ENCODE measurements at places on chromosomes 2 and 18.

GRCh38 chr18:73756256-73757091 is 391.2 kb downstream of the FBXO15 start:
- no peak for DNase-seq

DNA sequence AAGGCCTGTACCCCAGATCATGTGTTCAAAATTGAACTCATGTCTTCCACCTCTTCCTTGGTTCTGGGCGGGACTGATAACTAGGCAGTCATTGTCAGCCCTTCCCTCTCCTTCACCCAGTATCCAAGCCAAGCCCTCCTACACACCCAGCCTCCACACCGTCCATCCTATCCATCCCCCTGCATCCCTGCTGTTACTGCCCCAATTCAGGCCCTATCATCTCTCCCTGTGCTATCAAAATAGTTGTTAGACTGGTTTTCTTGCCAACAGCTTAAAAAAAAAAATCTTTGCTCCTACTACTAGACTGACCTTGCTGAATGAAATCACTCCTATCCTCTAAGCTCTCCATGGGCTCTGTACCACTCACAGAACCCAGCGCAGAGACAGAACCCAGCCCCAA is 32.8 kb downstream of the TGFA start:
- no peak for DNase-seq

- no peak for DNase-seq
Observed at GRCh38 chr2:200525066-200525465, 941 bp upstream of the SGO2 start.

GRCh38 chr2:219511547-219512325 is 2.5 kb upstream of the ASIC4 start:
- no peak for DNase-seq

GRCh38 chr2:199716807-199717586 is 134.0 kb downstream of the FTCDNL1 start:
- no peak for DNase-seq

- no peak for DNase-seq
Observed at GRCh38 chr2:159124931-159125467, 156.6 kb downstream of the TANC1 start.

- no peak for DNase-seq
Observed at GRCh38 chr2:95068256-95068655, 42.7 kb downstream of the MAL start.

- DNase-seq, result no peak
Observed at GRCh38 chr2:216206821-216207220, 97.7 kb downstream of the XRCC5 start.

DNA sequence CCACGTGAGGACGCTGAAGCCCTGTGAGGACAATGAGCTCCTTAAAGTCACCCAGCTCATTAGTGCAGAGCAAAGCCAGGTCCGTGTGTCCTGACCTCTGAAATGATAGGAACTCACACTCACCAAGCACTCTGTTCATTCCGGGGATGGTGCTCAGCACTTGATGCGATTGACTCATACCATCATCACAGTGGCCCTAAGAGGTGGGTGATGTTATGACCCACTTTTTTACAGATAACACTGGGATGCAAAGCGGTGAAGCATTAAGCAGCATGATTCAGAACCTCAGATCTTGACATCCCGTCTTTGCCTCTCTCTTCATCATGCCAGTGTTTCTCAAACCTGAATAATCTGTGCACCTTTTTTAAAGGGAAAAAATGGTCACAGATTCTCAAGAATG is 234.8 kb downstream of the ALPK2 start:
- no peak for DNase-seq

DNA sequence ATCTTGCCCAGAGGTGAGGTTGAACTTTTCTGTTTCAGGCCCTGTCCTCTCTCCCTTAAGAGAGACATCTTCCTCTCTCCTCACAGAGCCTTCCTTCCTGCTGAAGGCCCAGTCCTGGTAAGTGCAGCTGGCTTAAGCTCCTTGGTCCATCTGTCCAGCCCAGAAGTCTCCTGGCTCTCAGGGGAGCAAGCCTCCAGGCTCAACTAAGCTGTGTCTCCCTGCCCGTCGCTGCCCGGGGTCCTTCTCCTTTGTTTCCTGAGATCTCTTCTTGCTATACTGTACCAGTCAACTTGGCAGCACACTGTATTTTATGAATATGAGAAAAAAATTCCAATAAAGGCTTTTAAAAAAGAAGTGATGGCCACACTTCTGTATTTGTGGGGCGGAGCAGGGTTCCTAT is 77.4 kb downstream of the KCNF1 start:
- no peak for DNase-seq

DNA sequence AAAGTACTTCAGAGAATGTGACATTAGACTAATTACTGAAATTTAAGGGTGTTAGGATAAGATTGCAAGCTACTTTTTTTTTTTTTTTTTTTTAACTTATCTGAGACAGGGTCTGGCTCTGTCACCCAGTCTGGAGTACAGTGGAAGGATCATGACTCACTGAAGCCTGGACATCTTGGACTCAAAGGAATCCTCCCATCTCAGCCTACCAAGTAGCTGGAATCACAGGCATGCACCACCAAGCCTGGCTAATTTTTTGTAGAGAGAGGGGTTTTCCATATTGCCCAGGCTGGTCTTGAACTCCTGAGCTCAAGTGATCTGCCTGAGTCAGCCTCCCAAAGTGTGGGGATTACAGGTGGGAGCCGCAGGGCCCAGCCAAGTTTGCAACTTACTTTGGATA is 1246.0 kb upstream of the ZEB2 start:
- DNase-seq, result no peak

GRCh38 chr18:51712821-51713220 is 515.3 kb upstream of the MEX3C start:
- DNase-seq, result no peak

- no peak for DNase-seq
Observed at GRCh38 chr2:131322209-131322608, 41.8 kb downstream of the RAB6D start.

- DNase-seq, result no peak
Observed at GRCh38 chr2:134705861-134706586, 12.8 kb downstream of the TMEM163 start.

DNA sequence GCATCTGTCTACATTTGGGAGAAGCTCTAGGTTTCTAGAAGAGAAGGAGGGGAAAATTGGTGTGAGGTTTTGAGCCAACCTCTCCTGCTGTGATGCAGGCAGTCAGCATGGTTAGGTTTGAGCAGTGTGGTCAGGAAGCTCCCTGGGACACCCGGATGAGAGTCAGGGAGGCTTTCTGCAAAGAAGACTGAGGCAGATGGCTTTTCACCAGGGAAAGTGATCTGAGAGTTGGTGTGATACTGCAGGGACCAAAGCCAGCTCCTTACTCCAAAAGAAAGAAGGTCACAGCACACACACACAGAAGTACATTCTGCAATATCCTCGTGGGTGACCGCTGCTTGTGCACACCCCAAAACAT is 75.8 kb upstream of the BCL11A start:
- DNase-seq, result no peak

- no peak for DNase-seq
Observed at GRCh38 chr2:2271469-2271941, 59.6 kb downstream of the MYT1L start.

DNA sequence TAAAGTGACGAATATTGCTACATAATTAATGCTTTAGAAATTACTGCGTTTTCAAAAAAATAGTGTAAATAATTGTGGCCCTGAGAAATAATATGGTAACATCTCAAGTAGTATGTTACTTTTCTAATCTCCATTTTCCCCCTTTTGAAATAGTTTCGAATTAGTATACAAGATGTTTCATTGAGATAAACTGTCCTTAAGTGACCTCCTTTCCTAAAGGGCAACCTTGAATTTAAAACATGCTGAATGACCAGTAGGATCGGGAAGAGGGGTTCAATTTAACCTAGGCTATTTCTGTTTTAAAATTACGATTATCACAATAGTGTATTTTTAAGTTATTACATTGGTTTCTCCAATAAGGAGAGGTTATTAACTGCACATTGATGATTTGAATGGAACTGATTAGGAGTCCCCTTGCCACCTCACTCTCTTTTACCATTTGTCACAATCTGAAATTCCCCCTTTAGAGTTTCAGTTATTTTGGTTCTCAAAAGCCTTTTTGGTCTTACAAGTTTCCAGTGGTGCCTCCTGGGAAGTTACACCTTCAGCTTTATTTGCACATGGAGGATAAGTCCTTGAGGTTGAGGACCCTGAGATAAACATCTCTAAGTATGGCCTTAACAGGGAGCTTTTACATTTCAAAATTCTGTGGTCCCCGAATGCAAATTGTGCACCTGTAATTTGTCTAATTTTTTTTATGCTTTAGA is 2.3 kb downstream of the ACTR3 start:
- DNase-seq, result no peak

- no peak for DNase-seq
Observed at GRCh38 chr2:70513738-70514137, 39.9 kb downstream of the TGFA start.

DNA sequence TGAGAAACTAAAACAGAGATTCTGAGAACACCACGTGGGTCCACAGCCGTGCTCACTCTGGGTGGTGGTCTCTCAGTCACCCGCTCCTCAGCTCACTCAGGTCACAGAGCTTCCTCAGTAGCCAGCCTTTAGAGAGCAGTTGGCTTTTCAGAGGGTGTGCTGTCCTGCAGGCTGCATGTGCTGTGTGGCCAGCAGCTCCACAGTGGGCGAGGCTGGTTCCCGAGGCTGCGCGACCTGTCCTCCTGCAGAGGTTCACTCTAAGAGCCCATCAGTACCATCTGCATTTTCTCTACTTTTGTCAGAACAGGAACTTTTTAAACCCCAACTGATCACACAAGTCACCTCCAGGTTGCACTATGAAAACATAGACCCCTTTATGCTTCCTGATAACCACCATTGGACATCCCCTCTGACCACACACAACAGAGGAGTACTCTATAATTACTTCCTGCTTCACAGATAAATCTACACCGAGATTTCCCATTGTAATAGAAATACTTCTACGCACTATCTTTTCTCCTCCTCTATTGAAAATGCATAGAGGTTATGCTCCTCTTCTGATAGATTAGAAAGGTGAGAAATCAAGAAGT is 93.1 kb downstream of the GYPC start:
- DNase-seq, result no peak

DNA sequence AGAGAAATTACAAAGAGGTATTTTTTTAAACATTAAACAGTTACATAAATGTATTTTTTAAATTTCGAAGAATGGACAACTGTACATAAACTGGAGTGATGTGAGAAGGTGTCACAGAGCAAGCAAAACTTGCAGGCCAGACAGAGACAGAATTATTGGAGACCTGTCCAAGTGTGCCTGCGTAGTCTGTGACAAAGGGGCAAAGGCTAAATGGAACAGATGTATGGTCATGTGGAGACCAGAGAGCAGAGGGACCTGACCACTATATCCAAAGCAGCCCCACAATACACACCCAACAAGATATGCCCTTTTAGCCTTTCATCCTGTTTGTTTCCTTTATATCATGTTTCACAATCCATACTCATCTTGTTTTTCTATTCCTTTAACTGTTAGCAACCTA is 225.3 kb upstream of the VWC2L start:
- no peak for DNase-seq

GRCh38 chr2:137838255-137839092 is 125.8 kb upstream of the HNMT start:
- no peak for DNase-seq

DNA sequence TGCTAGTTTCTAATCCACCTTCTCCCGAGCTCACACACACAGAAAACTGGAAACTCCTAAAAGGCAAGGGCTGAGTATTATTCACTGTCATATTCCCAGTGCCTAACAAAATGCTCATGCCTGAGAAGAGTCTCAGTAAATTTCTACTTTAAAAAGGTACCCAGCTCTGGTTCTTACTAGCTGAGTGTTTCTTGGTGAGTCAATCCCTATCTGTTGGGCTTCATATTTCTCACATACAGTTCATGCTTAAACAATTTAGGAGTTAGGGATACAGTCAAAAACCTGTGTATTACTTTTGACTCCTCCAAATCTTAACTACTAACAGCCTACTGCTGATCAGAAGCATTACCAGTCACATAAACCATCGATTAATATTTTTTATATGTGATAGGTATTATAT is 204.9 kb downstream of the EN1 start:
- no peak for DNase-seq

DNA sequence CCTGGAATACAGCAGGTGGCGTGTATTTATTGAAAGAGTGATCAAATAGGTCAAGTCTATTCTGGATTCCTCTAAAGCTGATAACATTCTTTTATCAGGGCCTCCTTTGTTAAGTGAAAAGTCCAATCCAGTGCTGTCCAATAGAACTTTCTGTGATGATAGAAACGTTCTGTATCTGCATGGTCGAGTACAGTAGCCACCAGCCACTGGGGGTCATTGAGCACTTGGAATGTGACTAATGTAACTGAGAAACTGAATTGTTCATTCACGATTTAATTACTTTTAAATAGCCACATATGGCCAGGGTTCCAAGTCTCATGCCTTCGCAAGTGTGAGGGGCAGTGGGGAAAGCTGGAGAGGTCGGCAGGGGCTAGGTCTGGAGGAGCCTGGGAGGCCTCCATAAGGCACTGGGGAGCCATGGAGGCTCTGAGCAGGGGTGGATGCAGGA is 20.5 kb downstream of the SH2D6 start:
- DNase-seq, result no peak

DNA sequence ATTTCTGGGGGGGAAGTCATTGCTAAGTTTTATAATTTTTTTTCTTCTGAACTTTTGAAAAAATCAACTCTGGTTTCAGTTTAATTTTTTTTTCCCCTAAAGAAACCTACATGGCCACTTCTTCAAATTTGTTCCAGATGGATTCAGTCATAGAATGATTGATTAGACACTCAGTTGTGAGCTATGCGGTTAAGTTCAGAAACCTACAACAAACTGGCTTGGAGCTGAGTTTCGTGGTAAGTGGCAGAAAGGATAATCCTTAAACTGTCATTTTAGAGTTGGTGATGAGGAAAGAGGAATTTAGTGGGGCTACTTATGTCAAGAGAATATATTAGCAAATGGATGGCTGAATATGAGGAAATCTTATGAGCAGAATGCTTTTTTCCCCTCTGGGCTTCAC is 23.7 kb downstream of the EFEMP1 start:
- no peak for DNase-seq

- no peak for DNase-seq
Observed at GRCh38 chr2:20471148-20471547, 24.3 kb downstream of the RHOB start.
